ENCODE measurements at places on chromosomes 2 and 18.

- DNase-seq: peak; percentile 17
Observed at GRCh38 chr2:42169874-42170521, 845 bp downstream of the EML4 start.

- DNase-seq: no peak
Observed at GRCh38 chr2:32423536-32423935, 66.7 kb downstream of the BIRC6 start.

GRCh38 chr2:20223407-20224163 is 1.3 kb downstream of the SDC1 start:
- no peak for DNase-seq

- DNase-seq: no peak
Observed at GRCh38 chr2:109402980-109403840, 210.6 kb downstream of the SEPTIN10 start.

GRCh38 chr2:43790147-43790546 is 16.3 kb downstream of the DYNC2LI1 start:
- DNase-seq: no peak

- DNase-seq: no peak
Observed at GRCh38 chr2:72952110-72952823, 34.9 kb downstream of the EMX1 start.

GRCh38 chr2:174487108-174487819 is 435 bp upstream of the GPR155 start:
- peak; percentile 84 for DNase-seq

Data from GM12891 (cell line).